ENCODE measurements at places on chromosomes 6 and 20.

GRCh38 chr20:34820805-34821578 lies 4.5 kb downstream of the NCOA6 start:
- DNase-seq, result no peak

GRCh38 chr20:61352346-61353260 lies 100.5 kb downstream of the CDH4 start:
- no peak for DNase-seq

GRCh38 chr6:114785235-114786127 lies 442.7 kb upstream of the HS3ST5 start:
- no peak for DNase-seq

DNA sequence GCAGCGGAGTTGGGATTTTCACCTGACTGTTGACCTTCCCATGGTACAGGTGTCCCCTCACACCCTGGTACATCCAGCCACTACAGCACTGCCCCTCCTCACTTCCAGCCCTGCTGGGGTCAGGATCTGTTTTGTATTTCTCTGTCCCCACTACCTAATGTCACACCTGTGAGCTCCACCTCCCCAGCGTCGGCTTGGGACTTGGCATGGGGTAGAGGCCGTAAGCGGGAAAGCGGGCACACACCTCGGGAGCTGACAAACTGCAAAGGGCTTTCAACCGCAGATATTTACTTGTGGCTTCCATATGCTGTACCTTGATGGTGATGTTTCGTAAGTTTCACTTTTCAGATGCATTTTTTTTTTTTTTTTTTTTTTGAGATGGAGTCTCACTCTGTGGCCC lies 5.4 kb upstream of the CCN5 start:
- DNase-seq, result no peak

All from fibroblast of villous mesenchyme (primary cell).